ENCODE measurements at places on chromosomes 3 and 15. TPM values are rescaled to one million over a fixed set of nuclear protein-coding genes. Genes with fewer than 3 reads are reported as not detected.

The C15orf61 gene
- 11.3 TPM for total RNA-seq

The SLC28A1 gene
- total RNA-seq: not detected

The ESYT3 gene
- 2.0 TPM for total RNA-seq

The CYP8B1 gene
- not detected for total RNA-seq

The GOLGA8T gene
- 1.5 TPM for total RNA-seq

- no peaks in the 10 kb centered on the region for H3K27me3 ChIP-seq
- no peak overlapping the region for H3K4me3 ChIP-seq
- DNase-seq: no peak
- no peak overlapping the region for H3K27ac ChIP-seq
These were observed 29.6 kb upstream of the CP start for GRCh38 chr3:149251186-149251585.

DNA sequence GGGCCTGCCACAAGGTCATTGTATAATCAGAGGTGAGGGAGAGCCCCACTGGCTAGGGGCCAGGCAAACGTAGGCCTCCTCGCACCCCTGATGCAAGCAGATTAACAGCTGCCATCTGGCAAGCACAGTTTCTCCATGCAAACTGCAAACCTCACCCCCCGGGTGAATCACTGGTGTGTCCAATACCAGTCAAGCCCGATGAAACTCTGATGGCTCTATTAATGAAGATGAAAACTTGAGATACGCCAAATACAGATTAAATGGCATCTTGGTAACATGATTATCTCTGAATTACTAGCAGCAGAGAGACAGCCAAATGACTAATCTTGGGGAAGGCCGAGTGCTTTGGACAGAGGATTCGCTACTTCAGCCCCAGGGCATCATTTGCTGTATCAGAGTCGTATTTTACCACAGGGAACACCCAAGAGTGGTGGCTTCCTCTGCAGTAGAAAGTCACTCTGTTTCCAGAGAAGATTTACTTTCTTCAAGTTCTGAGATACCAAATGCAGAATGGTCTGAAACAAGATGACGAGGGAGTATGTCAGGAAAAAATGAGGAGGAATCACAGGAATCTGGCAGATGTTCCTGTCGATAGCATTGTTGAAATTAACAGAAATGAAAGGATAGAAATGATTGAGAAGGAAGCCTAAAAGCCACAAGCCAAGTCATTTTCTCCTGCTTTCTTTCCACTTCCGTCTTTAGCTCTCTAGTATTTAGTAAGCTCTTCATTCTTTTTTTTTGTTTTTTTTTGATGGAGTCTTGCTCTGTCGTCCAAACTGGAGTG lies 96.2 kb upstream of the NR2F2 start:
- H3K27me3 ChIP-seq: no peaks in the 10 kb centered on the region
- H3K4me3 ChIP-seq: no peak overlapping the region
- H3K36me3 ChIP-seq: no peaks in the 10 kb centered on the region
- no peak for DNase-seq
- H3K27ac ChIP-seq: peak overlapping the region; percentile 39
- H3K4me1 ChIP-seq: peaks cover 18% of the 10 kb centered on the region

DNA sequence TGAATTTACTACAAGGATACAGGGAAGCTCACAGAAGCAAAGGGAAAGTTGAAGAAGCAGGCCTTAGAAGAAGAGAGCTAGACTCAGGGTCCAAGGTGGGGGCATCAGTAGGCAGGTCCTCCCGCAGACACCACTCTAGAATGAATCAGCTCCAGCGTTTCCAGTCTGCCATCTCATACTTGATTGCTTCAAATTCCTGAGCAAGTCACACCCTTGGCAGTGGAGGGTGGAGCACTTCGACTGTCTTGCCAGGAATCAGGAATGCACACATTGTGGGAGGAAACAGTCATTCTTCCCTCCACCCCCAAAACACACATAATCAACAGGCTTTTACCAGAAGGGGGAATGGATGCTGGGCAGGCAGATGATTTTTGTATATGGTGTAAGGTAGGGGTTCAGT lies 78.5 kb downstream of the CHCHD6 start:
- DNase-seq: no peak
- H3K4me3 ChIP-seq: no peak overlapping the region
- H3K4me1 ChIP-seq: peaks cover 30% of the 10 kb centered on the region
- H3K27ac ChIP-seq: peak overlapping the region; percentile 57
- H3K27me3 ChIP-seq: no peaks in the 10 kb centered on the region

DNA sequence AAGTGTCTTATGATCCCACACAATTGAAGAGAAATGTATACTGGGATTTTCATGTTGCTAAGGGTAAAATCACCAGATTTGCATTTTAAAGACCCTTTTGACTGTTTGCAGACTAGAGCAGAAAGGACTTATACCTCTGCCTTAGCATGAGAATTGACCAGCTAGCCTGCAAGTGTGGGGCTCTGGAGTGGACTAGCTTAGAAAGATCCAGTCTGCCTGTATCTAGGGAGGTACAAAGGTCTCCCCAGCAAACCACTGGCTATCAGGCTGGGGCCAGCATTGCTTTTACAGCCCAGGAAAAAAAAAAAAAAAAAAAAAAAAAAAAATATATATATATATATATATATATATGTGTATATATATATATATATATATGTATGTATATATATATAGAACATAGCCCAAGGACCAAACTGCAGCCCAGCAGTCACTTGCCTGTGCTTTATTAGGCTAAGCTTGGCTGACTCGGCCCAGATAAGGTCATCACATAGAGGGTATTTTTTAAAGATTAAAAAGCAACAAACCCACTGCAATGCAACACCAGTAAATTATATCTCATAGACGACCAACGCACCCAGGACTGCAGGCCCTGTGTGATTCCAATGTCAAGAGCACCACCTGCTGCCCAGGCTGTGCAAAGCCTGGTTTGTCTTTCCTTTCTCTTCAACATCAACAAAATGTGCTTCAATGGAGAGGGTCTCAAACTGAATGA lies 63.7 kb downstream of the DCLK3 start:
- no peaks in the 10 kb centered on the region for H3K27me3 ChIP-seq
- no peak for DNase-seq
- no peaks in the 10 kb centered on the region for H3K36me3 ChIP-seq
- H3K27ac ChIP-seq: no peak overlapping the region

GRCh38 chr3:151875759-151876158 lies 2.3 kb downstream of the SUCNR1 start:
- no peaks in the 10 kb centered on the region for H3K36me3 ChIP-seq
- no peak overlapping the region for H3K4me3 ChIP-seq
- peaks cover 6% of the 10 kb centered on the region for H3K4me1 ChIP-seq
- DNase-seq: no peak
- no peak overlapping the region for H3K27ac ChIP-seq

- H3K27ac ChIP-seq: no peak overlapping the region
- H3K36me3 ChIP-seq: no peaks in the 10 kb centered on the region
- no peaks in the 10 kb centered on the region for H3K27me3 ChIP-seq
These were observed 169.5 kb upstream of the C2CD4B start for GRCh38 chr15:62334536-62334935.

- H3K27ac ChIP-seq: no peak overlapping the region
- no peaks in the 10 kb centered on the region for H3K27me3 ChIP-seq
- H3K4me3 ChIP-seq: no peak overlapping the region
These were observed 121.2 kb upstream of the CTDSPL start for GRCh38 chr3:37740471-37740870.

DNA sequence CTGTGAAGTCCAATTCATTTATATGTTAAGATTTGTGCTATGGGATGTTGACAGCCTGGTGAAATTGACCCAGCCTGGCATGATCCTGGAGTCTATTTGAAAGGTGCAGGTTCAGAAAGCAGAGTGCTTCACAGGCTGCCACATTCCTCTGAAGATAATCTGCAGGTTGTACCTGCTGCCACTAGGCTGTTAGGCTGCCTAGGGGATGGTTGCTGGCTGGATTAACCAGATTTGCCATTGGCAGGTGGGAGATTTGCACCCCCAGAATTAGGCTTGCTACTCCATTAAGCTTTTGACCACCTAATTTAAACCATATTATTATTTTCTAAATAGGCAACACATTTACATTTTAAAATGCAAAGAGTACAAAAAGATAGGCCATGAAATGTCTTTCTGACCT lies 85.8 kb upstream of the RASGRP1 start:
- H3K36me3 ChIP-seq: no peaks in the 10 kb centered on the region
- no peak overlapping the region for H3K27ac ChIP-seq
- H3K4me3 ChIP-seq: no peak overlapping the region
- H3K27me3 ChIP-seq: no peaks in the 10 kb centered on the region
- peaks cover 4% of the 10 kb centered on the region for H3K4me1 ChIP-seq

- H3K27ac ChIP-seq: no peak overlapping the region
- no peak overlapping the region for H3K4me3 ChIP-seq
- no peak for DNase-seq
- no peaks in the 10 kb centered on the region for H3K36me3 ChIP-seq
These were observed 310.7 kb upstream of the DPPA4 start for GRCh38 chr3:109648027-109648426.

- H3K27ac ChIP-seq: peak overlapping the region; percentile 98
- peak overlapping the region; percentile 86 for H3K4me3 ChIP-seq
- H3K36me3 ChIP-seq: no peaks in the 10 kb centered on the region
- no peaks in the 10 kb centered on the region for H3K27me3 ChIP-seq
These were observed 1.0 kb upstream of the IGF2BP2 start for GRCh38 chr3:185825639-185826481.

DNA sequence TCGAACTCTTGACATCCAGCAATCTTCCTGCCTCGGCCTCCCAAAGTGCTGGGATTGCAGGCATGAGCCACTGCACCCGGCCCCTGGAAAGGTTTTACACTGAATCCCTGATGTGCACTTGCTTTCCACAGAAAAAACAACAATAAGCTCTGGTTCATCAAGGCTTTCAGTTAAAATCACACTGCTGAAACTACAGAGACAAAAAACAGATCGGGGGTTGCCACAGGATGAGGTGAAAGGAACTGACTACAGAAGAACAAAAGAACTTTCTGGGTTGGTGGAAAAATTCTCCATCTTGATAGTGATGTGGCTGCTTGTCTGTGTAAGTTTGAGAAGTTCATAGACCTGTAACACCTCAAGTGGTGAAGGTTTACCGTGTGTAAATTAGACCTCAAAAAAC lies 2.9 kb downstream of the RAB43 start:
- H3K4me3 ChIP-seq: no peak overlapping the region
- peaks cover 28% of the 10 kb centered on the region for H3K4me1 ChIP-seq
- no peak for DNase-seq
- H3K27me3 ChIP-seq: no peaks in the 10 kb centered on the region

Measured in vagina (tissue), 2 donors.